Activated CD4-positive, CD25-positive, alpha-beta regulatory T cell treated with anti-CD3 and anti-CD28 coated beads, Interleukin-2, amount 50 U/mL, for 72 hours (primary cell): ENCODE measurements at places on chromosomes 12 and 14.

DNA sequence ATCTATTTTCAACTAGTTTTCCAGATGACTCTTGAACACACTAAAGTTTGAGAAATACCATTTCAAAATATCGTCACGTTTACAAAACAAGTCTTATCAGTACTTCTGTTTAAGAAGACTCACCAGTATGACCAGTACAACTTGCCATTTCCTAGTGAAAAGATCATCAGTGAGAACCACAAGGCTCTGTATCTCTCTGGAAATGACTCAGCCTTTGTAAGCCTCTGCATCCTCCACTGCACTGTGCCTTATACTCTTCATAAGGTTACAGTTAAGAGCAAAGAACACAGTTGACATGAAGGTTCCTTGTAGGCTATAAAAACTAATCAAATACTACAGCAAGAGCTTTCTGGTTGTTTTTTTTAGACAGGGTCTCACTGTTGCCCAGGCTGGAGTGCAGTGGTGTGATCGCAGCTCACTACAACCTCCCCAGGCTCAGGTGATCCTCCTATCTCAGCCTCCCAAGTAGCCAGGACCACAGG lies 5.7 kb upstream of the VTI1B start:
- DNase-seq: no peak

DNA sequence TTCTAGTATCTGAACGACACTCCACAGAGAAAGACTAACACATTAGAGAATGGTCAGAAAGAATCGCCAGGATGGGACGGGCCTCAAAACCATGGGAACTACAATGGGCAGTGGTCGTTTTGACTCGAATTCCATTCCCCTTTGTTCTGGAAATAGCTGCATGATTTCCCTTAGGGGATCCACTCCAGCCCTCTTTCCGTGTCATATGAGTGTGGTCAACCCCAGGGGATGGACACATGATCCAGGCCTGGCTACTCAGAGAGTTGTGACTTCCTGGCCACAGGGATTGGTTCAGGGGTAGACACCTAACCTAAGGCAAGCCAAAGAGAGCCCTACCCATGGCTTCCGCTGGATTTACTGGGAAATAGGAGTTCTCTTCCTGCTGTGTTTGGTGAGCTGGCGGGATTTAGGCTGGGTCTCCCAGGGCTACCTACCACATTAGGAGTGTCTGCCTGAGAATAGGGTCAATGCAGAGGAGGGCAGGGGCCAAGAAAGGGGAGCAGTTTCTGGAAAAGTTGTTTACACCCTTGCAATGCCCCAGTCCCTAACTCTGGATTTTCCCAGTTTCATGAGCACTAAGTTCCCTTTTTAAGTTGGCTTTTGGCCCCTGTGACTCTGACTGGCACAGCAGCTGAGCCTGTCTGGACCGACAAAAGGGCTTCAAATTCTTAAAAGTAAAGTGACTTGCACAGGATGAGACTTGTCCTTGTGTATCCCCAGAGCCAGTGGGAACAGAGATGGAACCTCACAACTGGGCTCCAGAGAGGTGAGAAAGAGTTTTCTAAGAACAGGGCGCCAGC lies 28.1 kb upstream of the GPATCH2L start:
- DNase-seq: no peak

DNA sequence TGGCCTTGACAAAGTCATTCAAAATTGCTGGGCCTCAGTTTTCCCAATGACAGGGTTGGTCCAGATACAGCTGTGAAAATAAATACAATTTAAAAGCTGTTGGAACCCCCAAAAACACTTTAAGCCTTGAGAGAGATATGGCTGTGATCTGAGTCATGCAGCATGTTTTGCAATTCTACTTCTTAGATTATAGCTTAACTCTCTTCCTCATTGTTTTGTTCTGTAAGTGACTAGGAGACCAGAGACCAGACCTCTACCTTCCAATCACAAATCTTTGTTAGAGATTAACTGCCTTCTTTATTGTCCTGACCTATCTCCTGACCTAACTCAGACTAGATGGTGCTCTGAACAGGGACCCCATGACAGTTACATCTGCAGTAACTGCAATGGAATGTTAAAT lies 198.1 kb downstream of the STXBP6 start:
- DNase-seq: no peak

DNA sequence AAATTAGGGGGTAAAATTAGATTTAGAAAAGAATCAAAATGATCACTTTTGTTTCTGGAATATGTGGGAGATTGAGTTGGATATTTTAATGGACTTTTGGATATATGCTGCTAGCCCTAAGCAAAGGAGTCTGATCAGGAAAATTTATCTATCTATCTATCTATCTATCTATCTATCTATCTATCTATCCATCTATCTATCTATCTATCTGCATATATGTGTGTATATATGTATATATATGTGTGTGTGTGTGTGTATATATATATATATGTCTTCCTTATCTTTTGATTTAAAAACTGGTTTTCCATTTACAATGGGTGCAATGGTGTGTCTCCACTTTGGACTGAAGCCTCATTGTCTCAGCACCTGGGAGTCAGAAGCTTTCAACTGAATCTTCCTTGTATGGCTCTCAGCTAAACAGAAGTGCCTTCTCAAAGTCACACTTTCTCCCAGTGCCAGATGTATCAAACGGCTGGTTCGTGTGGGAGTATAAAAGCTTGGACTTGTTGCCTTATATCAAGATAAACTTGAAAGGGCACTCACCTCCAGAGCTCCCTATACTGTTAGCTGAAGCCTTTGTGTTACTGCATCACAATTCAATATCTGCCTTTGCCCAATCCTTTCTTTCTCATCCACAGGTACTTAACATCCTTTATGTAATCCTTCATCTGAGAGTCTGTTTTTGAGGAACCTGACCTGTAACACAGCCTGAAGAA lies 31.6 kb upstream of the CD69 start:
- DNase-seq: no peak

DNA sequence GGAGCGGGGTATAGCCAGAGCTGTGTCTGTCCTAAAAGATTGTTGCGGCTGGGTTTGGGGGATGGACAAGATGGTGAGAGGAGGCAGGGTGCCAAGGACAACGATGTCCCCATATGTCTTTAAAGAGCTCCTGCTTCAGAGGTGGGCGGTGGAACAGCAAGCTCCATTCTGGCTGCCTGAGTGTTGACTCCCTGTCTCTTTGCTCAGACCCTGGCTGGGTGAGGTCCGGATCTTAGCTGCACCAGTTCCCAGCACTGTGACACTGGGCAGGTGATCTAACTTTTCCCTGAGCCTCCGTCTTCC lies 8.3 kb upstream of the WSCD2 start:
- no peak for DNase-seq

DNA sequence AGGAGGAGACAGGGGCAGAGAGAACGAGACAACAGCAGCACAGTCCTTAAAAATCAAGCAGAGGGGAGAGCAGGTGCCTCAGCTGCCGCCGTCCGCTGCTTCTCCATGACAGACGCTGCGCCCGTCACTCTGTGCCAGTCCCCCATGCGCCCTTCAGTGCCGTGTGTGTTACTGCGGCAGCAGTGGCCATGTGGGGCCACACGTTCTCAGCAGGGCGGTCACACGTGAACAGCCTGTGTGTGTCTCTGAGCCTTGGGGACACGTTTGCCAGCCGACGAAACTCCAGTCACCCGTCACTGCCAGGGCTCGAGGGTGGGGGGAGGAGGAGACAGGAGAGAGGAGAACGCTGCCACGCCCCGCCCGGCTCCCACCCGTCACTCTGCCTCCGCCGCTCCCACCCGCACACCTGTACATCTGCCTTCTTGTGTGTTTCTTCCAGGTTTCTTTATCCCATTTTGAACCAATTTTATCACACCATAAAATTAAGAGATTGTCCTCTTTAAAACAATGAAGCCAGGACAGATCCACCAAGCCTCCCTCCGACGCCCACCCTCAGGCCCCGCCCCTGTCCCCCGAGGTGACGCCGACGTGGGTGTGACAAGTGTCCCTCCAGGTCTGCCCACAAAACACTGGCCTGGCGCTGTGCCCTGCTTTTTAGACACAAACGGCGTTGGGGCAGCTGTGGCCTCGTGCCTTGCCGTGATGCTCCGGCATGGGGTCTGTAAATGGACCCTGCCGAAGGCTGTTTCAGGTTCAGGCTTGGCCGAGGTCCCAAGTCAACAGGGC lies 58.2 kb downstream of the GALNT9 start:
- DNase-seq: no peak

DNA sequence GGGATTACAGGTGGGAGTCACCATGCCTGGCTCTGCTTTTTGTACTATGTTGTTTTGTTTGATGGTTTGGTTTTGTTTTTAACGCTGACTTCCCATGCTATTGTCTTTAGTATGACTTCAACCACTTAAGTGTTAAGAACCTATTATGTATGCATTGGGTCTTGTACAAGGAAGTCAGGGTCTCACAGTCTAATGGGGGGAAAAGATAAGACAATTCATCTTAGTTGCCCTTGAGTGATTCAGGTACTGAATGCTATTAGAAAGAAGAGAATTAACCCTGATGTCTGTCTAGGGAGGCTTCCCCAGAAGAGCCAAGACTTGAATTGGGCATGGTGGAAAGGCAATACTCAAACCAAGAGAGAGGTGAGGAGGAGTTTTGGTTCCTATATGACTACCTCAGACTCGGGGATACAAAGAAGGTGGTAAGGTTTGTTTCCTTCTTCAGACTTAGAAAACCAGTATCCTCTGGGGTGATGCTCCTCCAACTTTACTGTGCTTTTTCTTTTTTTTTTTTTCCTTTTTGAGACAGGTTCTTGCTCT lies 64.6 kb downstream of the SUSD6 start:
- no peak for DNase-seq
